NCI-H187 (cell line): ENCODE measurements at places on chromosomes 1 and 21.

DNA sequence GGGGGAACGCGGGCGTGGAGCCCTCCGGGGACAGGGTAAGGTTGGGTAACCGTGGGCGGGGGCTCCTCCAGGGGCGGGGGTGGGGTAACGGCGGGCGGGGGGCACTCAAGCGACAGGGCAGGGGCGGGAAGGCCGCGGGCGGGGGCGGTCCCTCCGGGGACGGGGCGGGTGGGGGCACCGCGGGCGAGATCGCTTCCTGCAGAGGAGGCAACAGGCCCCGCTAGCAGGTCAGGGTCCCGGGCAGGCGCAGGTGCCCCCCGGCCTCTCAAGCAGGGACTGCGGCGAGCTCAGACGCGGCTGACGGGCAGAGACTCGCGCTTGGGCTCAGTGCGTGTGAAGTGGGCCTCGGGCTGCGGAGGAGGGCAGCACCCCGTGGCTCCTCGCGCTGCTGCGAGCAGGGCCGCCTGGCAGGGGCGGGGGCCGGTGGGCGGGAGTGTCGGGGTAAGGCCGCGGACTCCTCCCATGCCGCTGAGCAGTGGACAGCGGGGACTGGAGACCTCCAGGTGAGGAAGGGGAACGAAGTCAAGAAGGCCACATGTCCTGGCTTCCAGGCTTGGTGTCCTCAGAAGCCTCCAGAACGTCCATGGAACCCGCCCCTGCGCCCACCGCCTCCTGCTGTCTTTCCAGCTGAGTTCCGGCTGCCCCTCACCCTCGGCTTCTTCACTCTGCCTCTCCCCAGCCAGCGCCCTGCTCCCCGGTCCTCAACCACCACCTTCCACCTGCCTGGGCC lies 627 bp upstream of the GNB1 start:
- peak; percentile 79 for DNase-seq

DNA sequence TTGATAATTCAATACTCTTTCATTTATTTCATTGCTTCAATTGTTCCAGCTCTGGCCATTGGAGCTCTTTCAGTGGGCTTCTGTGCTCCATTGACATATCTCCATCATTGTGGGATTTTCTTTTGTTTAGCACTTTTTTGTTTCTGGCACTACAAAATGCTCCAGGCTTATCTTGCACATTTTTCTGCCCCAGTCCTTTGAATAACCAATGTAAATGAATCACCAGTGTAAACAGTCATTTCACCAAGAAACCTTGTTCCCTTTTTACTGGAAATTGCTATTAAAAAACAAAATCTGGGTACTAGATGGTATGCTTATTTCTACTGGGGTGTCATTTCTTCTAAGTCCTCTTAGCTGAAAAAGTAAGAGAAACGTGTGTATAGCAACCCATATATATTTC lies 173.0 kb upstream of the LYPLAL1 start:
- DNase-seq = no peak

DNA sequence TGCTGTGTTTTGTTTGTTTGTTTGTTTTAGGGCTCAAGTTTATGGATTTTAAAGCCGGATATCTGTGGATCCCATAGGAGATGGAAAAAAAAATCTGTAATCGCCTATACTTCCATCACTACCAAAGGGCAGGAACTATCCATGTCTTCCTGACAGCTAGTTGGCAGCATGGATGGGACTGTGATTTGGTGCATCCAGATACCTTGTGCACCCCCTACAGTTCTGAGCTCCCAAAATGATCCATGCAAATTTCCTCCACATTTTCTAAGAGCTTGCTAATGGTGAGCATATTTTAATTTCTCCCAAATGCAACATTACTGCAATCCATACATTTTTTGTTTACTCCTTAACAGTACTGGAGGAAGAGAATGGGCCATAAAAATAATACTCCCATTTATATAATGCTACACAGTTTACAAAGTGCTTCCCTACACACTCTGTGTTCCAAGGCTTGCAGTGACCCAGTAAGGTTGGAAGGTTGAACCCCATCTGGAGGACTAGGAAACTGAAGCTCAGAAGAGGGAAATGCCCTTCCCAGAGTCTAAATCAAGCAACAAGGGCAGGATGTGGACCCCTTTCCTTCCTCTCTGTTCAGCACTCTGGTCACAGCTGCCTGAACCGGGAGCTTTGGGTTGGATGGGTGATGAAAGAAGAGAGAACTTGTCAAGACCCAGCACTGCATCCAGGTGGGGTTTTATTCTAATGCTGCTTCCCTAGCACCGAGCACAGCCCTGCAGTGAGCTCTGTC lies 48.0 kb downstream of the CAPN8 start:
- no peak for DNase-seq

DNA sequence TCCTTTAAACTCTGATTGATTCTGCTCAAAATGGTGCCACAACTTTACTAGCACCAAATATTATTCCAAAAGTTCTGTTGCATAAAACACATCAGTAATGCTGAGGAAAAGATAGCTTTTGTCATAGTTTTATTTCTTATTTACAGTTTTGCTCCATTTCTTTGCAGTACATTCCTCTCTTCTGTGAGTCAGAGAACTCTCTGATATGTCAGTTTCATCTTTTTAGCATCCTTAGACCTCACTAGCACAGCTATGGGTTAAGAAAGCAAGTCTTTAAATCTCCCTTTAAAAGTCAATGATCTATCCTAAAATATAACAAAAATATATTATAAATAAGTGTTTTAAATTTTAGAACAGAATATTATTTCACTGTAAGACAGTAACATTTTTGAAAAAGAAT lies 356.6 kb upstream of the SNX7 start:
- DNase-seq = no peak

GRCh38 chr1:198185146-198185545 lies 28.3 kb downstream of the NEK7 start:
- no peak for DNase-seq
